Stimulated activated CD8-positive, alpha-beta memory T cell treated with anti-CD3 and anti-CD28 coated beads, Interleukin-2, amount 100 ng/mL, for 1 hour (primary cell): ENCODE measurements at places on chromosomes 1 and 21.

- DNase-seq, result no peak
Observed at GRCh38 chr1:176450526-176450925, 12.4 kb upstream of the PAPPA2 start.

- no peak for DNase-seq
Observed at GRCh38 chr1:185137896-185138545, 18.7 kb downstream of the TRMT1L start.

GRCh38 chr1:19606817-19607642 is 37.1 kb upstream of the NBL1 start:
- peak; percentile 24 for DNase-seq

GRCh38 chr1:223330466-223330865 is 33.5 kb downstream of the SUSD4 start:
- DNase-seq, result no peak

DNA sequence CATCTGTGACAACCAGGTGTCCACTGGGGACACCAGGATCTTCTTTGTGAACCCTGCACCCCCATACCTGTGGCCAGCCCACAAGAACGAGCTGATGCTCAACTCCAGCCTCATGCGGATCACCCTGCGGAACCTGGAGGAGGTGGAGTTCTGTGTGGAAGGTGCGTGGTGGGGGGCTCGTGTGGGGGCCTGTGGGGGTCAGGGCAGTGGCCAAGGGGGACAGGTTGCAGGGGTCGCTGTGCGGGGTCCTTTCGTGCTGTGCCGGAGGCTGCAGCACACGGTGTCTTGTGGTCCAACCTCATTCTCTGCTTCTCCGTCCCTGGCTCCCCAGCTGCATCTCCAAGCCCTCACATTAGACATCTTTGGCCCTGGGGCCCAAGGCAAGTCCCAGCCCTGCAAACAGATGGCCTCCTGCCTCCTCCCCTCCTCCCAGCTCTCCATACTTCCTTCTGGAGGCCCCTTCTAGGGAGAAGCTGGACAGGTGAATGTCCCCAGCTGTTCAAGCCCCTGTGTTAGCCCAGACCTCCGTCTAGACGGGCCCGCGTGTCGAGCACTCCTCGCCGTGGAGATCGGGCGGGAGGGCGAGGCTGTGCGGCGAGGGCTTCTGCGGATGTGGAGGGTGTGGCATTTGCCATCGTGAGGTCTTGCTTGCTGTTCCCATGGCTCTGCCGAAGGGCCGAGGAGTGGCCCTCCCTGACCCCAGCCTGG is 2.5 kb downstream of the AGRN start:
- no peak for DNase-seq

- no peak for DNase-seq
Observed at GRCh38 chr1:190754666-190755065, 277.0 kb upstream of the BRINP3 start.

DNA sequence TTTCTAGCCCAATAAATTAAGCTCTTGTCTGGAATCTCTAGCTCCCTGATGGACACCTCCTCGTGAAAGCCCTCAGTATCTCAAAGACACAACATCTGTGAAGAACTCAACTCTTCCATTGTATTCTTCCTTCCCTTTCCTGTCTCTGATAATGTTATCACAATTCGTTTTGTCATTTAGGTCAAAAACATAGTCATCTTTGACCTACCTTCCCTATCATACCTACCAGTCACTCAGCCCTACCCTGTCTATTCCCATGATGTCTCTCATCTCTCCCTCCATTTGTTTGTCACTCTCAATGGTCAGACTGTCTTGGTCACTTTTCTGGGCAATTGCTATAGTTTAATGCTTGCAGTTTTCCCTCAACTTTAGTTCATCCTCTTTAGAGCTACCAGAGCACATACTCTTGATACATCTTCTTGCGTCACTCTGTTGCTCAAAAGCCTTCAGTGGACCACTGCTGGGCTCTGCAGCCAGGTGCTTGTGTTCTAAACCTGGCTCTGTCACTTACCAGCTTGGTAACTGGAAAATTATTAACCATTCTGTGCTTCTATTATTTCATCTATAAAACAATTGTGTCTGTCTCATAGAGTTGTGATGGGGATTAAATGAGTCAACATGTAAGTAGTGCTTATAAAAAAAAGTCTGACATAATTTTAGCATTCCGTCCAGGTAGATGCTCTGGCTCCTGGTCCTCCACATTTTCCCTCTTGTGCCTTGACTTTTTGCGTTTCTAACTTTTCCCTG is 39.6 kb downstream of the DDR2 start:
- no peak for DNase-seq

- DNase-seq, result no peak
Observed at GRCh38 chr1:226788965-226789364, 49.9 kb upstream of the ITPKB start.

DNA sequence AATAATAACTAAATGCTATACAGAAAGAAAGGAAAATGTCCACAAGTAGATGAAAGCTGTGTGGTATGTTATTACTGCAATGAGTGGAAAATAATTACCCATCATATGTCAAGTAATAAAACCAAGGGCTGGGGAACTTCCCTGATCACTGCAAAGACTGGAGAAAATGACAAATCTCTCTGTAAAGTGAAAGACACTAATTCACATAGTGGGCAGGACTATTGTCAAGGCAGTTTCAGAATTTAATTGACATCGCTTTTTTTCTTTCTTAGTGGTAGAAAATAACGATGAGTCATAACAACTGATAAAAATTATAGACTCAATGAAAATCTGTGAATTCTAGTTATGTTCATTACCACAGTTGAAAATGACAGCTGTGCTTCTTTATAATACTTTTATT is 153.7 kb upstream of the ST6GALNAC5 start:
- no peak for DNase-seq

DNA sequence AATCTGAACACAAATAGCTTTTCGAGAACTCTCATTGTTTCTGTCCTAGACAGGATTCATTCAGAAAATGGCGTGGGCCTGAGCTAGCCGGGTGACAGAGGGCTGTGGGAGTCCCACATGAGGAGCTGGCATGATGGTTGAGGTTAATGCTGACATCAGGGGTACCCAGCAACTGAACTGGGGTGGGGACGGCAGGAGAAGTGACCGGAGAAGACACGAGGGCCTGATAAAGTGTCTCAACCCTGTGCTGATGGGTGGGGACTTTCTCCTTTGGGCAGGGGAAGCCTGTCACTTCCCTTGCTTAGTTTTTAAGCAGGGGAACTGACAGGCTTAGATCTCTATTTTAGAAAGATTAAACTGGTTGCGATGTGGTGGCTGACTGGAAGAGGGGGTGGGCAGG is 14.6 kb downstream of the CHIT1 start:
- DNase-seq, result no peak

- no peak for DNase-seq
Observed at GRCh38 chr1:101316256-101316655, 79.4 kb downstream of the S1PR1 start.
